ENCODE measurements at places on chromosomes 3 and 15.

DNA sequence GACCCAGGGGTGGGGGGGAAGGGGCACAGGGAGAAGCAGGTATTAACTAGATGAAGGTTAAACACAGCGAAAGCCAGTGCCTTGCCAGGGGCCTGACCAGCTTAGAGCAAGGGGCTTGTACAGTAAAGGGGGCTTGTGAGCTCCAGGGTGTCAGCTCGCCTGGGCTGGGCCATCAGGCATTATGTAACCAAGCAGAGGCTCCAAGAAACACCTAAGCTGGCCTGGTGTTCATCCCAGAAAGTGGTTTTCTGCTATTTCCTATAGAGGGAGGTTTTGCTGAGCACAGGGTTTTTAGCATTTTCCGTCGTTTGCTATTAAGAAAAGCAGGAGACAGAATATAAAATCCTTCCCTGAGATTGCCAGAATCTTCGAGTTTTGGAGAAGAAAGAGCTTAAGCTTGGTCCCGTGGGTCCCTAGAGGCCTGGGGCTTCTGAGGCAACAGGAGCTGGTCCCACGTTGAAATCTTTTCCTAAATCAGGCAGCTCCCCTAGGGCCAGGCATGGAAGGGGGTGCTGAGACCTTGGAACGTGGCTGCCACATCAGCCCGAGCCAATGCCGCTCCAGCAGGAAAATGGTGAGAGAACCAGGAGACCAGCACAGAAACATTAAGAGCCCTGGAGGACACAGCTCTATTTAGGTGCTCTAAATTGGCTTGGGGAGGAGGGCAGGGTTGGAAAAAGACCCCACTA, 71.4 kb downstream of the ISG20 start:
- DNase-seq, result no peak

GRCh38 chr3:34408088-34408487, 609.7 kb downstream of the PDCD6IP start:
- DNase-seq, result no peak

GRCh38 chr3:70386846-70387245, 74.4 kb upstream of the MDFIC2 start:
- no peak for DNase-seq

- DNase-seq, result no peak
These were observed 57.2 kb upstream of the SLC7A14 start for GRCh38 chr3:170642882-170643601.

GRCh38 chr15:26065723-26066122, 202.6 kb upstream of the ATP10A start:
- DNase-seq, result no peak

- DNase-seq, result no peak
These were observed 82.3 kb upstream of the LPP start for GRCh38 chr3:188071636-188072035.

Measured in CD4-positive, alpha-beta T cell treated with Interleukin-1 beta for 1 hour (primary cell).